Activated CD8-positive, alpha-beta T cell treated with anti-CD3 and anti-CD28 coated beads, Interleukin-2, amount 10 ng/mL, durations not matched to agents 7 days and 5 days (primary cell): ENCODE measurements at places on chromosomes 4 and X. TPM values are rescaled to one million over a fixed set of nuclear protein-coding genes. Genes with fewer than 3 reads are reported as not detected.

- DNase-seq, result no peak
Measured at GRCh38 chr4:26978387-26979053, 117.9 kb downstream of the STIM2 start.

Gene AGA
- total RNA-seq, result 26.8 TPM

- no peak for DNase-seq
Measured at GRCh38 chr4:77202491-77202890, 45.5 kb downstream of the CCNG2 start.

DNA sequence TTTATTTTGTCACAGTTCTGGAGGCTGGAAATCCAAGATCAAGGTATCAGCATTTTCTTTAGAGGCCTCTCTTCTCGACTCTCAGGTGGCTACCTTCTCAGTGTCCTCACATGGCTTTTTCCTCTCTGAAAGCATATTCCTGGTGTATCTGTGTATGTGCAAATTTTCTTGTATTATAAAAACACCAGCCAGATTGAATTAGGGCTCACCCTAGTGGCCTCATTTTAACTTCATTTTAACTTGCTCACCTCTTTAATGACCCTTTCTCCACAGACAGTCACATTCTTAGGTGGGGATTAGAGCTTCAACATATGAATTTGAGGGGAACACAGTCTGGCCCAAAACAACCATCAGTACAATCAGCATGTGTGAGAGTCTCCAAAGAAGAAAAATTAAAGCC lies 542.4 kb upstream of the FAM241A start:
- DNase-seq, result no peak

Gene SULT1E1
- total RNA-seq, result not detected

Gene TLR6
- 3.2 TPM for total RNA-seq

GRCh38 chrX:54042609-54043021 lies 1.7 kb downstream of the PHF8 start:
- peak; percentile 60 for DNase-seq

DNA sequence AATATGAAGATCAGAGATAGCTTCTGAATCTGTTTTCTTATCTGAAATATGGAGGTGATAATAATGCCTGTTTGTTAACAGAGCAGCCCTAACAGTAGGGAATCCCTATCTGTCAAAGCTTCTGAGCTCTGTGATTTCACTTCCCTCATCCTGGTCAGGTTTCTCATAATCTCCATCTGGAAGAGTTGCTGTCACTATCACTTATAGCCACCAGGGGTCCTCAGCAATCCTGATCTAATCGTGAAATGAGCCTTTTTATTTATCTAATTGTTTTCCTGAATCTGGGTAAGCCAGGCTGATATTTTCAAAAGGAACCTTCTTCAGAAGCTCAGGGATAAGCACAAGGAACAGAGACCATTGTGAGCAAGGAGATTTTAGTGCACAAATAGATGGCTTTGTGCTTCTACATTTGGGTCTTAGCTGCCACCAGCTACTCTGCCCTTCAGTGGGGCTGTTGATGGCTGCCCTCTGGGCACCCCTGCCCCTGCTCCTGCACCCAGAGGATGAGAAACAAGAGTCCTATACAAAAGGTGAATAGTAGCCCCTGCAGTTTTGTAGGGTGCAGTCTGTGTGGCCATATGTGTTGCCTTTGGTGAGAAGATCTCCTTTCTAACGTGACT lies 196.4 kb upstream of the RADX start:
- DNase-seq, result no peak

Gene AMER1
- 3.7 TPM for total RNA-seq

DNA sequence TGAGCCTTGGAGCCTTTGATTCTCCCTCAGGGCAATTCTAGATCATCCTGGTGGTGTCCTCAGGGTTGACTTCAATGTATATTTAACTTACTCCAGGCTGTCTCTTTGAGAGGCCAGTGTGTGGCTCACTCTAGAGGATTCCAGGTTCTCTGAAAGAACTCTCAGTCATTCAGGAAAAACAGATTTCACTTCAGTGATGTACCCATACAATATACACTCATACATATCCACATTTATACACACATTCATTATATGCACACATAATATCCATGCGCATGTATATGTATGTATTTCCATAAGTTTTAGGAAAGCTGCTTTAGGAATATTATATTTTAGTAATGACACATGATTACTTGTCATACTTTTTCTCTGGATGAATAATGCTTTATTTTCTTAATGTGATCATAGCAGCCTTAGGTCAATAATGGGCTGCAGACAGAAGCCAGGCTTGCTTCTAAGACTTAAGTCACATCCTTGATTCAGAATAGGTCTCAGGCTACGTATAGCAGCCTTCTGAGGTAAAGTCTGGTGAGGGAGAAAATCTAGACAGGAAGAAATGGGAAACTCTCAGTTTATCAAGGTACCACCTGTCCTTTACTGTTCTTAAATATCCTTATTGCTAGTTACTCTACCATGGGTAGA lies 397.0 kb downstream of the GPAT3 start:
- no peak for DNase-seq

GRCh38 chr4:39664828-39665731 lies 26.4 kb upstream of the SMIM14 start:
- peak; percentile 20 for DNase-seq

- DNase-seq, result peak; percentile 54
Measured at GRCh38 chr4:110198435-110199416, at the start of gene ELOVL6. ELOVL6 (minus strand) TSS chr4:110198615; CDS start chr4:110198335, 280 bp downstream.

- DNase-seq, result no peak
Measured at GRCh38 chr4:33714971-33715370, 2529.3 kb downstream of the ARAP2 start.

Gene G6PD
- 133 TPM for total RNA-seq

GRCh38 chr4:1012034-1012739 lies 761 bp downstream of the FGFRL1 start:
- peak; percentile 41 for DNase-seq

- DNase-seq, result no peak
Measured at GRCh38 chr4:146283758-146284651, 69.7 kb downstream of the REELD1 start.

DNA sequence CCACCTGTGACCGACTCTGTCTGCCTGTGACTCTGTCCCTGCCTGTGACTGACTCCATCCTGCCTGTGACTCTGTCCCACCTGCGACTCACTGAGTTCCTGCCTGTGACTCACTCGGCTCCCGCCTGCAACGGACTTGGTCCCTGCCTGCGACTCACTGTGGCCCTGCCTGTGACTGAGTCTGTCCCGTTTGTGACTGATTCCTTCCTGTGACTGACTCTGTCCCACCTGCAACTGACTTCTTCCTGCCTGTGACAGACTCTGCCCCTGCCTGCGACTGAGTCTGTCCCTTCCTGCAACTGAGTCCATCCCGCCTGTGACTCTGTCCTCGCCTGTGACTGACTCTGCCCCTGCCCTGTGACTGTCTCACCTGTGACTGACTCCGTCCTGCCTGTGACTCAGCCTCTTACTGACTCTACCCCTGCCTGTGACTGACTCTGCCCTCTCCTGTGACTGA lies 9.6 kb upstream of the UVSSA start:
- peak; percentile 50 for DNase-seq

- no peak for DNase-seq
Measured at GRCh38 chrX:150773634-150774033, 80.4 kb downstream of the MTMR1 start.

- no peak for DNase-seq
Measured at GRCh38 chr4:3199653-3200422, 49.1 kb upstream of the MSANTD1 start.

DNA sequence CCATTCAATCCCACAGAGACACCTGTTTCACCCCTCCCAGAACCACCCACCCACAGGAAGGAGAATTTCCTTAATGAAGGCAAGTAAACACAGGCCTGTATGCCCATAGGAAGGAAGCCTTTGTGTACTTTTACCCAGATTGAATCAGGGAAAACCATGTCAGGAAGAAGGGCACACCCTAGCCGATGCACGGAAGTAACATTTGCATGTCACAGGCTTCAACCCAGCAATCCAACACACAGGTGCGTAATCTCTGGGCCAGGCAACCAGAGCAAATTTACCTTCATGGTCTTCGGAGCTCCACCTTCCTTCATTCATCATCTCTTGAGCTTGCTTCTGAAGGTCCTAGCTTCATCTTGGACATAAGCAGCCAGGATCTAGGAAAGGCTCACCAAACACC lies 206.3 kb downstream of the SHROOM3 start:
- no peak for DNase-seq

Gene RAP1GDS1
- total RNA-seq, result 65.5 TPM

DNA sequence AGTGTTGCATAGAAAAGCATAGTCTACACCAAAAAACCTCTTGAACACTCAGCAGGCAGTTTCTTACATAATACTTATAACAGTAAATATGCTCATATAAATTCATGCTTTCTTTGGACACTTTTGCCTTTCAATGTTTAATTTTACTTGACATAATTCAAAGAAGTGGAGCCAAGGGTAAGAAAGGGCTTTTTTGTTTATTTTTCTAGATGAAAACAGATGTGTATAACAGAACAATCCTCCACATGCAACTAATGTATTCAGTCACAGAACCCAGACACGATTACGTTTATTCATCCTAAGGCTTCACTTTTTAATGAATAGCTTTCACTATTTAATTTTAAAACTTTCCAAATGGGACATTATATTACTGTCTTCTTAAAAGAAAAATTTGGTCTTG lies 58.0 kb upstream of the PTPN13 start:
- DNase-seq, result no peak

Gene DCHS2
- total RNA-seq, result not detected

GRCh38 chrX:132592880-132593279 lies 104.0 kb upstream of the MBNL3 start:
- DNase-seq, result no peak

Gene SH2D1A
- total RNA-seq, result 42.0 TPM

GRCh38 chr4:143281507-143282190 lies 55.0 kb upstream of the GAB1 start:
- DNase-seq, result no peak

Gene CNGA1
- not detected for total RNA-seq

- DNase-seq, result no peak
Measured at GRCh38 chrX:100647739-100648138, 3.7 kb downstream of the SRPX2 start.

Gene MAGEA1
- not detected for total RNA-seq

GRCh38 chrX:9285342-9285771 lies 179.5 kb upstream of the TBL1X start:
- peak; percentile 30 for DNase-seq

DNA sequence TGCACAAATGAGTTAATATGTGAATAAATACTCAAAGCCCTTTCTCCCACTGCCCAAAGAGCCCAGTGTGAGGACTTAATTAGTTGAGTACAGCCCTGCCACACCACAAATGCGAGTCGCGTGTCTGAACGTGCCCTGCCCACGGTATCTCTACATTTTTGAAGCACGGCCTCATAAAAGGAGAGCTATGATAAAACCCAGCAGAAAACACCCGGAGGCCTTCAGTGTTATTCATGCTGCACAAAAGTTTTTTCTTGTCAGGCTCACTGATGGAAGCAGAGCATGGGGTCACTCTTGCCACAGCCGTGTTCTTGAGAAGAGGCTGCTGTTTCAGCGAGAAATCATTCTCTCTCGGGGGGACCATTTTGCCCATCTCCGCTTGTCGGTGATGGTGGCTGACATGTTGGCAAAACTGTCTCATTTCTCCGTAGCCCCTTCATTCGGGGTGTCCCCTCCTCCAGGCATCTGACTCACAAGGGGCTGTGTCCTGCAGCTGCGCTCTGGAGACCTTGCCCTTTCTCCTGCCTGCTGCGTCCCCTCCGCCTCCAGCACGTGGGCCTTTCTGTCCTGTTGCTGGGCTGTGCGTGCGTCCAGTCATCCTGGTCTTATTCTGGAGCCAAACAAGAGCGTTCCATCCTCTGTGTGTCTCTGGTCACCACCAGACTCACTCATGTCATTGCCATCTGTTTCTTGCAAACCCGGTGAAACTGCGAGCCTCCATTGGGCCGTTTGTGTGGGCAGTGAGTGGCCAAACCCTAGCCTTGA lies 88.8 kb downstream of the SORCS2 start:
- no peak for DNase-seq

Gene CENPVL2
- total RNA-seq, result not detected

DNA sequence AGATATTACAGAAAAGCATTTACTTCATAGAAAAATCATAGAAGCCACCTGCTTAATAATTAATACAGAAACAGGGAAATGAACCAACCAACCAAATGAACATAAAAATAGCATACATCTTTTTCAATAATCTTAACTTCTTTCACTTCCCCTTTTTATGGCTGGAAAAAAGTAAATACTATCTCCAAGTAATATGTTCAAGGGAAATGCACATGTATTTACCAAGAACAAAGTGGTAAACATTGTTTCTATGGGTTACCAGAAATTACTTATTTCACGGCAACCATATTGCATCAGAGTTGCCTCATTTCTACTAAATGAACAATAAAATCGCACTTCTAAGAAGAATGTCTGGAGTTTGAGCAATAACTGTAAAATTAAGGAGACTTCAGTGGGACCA lies 321.3 kb downstream of the TMA16 start:
- no peak for DNase-seq

Gene UGT2B7
- not detected for total RNA-seq

DNA sequence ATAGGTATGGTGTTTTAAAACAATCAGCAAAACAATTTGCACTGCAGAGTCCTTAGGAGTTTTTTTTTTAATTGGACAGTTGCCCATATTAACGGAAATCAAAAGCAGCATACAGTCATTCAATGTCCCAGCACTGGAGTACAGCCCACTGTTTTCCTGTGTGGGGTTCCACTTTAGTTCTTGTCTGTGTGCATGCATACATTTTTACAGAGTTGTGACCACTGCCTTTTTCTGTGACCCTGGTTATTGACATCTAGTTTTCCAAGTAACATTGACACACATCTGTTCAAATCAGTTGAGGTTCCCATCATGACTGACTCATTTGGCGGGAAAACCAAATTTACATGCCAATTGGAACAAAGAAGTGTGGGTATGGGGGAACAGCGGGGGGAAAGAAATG lies 83.3 kb downstream of the HPRT1 start:
- no peak for DNase-seq

DNA sequence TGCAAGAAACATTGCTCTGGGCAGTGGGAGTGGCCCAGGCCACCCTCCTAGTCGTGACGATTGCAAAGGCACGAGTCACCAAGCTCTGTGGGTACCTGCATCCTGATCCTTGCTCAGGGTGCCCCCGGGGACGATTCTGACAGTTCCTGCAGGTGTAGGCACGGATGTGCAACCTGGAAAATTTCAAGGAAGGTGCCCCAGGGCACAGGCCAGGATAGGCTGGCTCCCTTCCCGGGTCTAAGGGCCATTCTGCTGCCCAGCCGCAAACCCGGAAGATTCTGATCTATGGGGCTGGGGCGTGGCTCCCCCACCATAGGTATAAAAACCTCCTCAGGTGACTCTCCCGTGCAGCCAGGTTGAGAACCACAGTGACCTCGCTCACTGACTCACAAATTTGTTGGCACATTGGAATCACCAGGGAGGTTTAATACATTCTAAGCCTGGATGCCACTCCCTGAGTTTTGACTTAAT lies 228.5 kb downstream of the PTTG2 start:
- no peak for DNase-seq

- no peak for DNase-seq
Measured at GRCh38 chr4:124589786-124590185, 122.7 kb downstream of the ANKRD50 start.
